ENCODE measurements at places on chromosomes 7 and 10.

DNA sequence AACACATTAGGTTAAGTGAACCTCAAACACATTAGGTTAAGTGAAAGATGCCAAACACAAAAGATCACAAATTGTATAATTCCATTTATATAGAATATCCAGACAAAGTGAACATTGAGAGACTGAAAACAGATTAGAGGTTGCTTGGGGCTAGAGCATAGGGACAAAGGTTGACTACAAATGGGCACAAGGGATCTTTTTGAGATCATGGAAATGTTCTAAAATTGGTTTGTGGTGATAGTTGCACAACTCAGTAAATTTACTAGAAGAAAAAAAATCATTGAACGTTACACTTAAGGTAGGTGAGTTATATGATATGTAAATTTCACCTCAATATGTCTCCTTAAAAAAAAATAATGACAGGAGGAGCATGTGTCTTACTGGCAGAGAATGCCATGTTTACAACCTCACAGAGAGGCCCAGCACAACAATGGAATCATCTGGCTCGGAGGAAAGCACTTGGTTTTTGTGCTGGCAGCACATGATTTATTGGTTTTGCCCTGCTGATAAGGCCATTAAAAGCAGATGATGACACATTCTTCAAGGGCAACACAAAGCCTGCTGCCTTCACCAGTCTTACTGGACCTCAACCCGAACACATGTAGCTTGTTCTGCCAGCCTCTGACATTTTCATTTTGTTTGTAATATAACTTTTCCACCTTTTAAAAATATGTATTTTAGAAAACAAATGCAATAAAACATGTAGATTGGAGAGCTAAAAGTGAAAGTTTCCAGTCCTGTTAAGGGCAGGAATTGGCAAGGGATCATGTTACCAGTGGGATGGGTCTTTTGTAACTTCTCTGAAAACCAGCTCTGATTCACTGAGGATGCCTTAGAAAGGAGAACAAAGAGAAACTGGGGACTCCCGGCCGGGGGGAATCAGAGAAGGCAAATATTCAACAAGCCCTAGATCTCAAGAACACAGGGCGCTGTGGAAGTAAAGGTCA, 11.9 kb upstream of the LMOD2 start:
- DNase-seq: no peak

DNA sequence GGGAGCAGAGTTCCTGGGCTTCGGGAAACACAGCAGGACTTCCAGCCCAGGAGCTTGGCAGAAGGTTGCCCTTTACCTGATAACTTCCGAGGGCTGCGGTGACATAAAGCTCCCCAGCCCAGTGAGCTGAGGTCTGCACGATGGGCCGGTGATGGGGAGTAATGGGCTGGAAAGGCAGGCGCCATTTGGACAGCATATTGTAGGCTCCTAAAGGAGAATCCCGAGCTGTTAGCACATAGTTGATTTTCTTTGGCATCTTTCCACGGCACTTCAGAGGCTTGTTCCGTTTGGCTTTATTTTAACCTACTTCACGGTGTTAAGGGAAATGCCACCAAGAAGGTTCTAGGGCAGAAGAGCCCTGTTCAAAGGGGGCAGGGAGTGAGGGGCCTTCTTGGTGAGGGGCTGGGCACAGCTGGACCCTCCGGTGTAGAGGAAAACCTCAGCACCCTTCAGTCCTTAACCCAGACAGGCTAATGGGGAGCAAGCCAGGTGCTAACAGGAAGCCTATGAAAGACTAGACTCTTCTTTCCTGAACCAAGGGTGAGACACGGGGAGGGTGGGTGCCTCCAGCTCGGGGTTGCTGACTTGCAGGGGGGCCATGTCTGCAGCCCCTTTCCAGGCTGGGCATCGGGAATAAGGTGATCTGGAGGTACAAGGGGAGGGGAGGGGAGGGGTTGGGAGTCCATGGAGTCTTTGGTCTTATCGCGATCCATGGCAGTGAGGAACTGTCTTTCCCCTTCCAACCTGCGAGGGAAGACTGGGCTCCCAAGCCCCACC, 347.7 kb downstream of the GLRX3 start:
- DNase-seq: no peak

DNA sequence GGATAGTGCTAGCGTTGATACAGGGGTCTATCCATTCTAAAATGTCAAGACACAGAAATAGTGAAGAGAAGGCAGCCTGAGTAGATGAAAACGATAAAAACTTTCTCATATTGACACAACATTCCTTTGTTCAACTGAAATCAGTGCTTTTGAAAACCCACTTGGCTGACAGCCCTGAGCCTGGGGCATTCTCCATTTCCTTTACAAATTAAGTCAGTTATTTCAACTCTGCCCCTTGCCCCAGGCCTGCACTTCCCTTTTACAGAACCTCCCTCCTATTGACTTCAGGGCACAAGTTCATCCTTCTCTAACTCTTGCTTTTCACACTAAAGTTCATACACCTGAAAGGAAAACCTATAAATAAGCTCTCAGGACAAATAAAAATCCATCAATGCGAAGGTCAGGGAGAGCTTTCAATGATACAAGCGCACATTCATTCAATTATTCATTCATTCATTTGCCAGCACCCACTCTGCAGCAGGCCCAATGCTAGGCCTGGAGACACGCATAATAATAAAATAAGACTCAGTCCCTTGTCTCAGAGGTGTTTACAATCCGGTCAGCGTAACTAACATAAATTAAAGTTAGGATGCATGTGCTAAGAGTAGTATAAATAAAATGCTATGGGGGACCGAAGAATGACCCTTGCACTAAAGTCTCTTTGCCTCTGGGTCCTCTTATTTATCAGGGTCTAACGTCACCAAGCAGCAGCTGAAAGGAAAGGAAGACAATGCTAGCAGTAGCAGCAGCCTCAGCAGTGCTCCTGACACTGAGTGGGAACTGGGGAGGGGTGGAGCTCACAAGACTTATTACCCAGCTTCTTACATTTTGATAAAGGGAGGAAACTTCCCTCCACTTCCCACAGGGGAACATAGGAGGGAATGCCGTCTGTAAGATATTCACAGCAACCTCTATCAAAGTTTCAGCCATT, 134.8 kb downstream of the PDE1C start:
- no peak for DNase-seq

DNA sequence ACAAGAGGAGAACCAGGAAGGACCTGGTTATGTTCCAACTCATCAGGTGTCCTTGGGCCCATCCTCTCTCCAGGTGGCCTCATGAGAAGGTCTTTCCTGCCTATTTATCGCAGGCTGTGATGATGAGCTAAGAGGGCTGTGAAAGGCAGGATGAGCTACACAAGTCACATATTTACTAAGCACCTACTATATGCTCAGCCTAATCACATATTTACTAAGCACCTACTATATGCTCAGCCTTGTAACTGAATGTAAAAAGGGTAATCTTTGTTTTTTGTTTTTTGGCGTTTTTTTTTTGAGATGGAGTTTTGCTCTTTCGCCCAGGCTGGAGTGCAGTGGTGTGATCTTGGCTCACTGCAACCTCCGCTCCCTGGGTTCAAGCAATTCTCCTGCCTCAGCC, 44.2 kb upstream of the NPFFR1 start:
- DNase-seq: no peak
